Activated CD4-positive, alpha-beta T cell treated with anti-CD3 and anti-CD28 coated beads for 4 hours (primary cell): ENCODE measurements at places on chromosomes 5 and 9.

DNA sequence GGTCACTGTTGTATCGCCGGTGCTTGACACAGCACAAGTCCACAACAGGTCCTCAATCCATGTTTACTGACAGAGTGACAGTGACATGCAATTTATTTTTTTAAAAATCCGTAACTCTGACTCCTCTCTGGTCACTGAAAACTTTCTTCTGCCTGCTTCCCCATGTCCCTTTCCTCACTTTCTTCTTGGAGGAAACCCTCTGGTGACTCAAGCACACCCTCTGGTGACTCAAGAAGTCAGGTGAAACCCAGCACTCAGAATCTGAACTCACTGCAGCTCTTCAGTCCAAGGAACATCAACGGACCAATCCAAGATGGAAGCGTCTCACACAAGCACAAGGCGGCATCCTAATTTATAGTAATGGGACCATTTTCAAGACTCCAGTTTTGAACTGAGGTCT is 245.9 kb downstream of the FSTL4 start:
- no peak for DNase-seq

GRCh38 chr5:15926586-15926985 is 253.0 kb downstream of the MARCHF11 start:
- no peak for DNase-seq

DNA sequence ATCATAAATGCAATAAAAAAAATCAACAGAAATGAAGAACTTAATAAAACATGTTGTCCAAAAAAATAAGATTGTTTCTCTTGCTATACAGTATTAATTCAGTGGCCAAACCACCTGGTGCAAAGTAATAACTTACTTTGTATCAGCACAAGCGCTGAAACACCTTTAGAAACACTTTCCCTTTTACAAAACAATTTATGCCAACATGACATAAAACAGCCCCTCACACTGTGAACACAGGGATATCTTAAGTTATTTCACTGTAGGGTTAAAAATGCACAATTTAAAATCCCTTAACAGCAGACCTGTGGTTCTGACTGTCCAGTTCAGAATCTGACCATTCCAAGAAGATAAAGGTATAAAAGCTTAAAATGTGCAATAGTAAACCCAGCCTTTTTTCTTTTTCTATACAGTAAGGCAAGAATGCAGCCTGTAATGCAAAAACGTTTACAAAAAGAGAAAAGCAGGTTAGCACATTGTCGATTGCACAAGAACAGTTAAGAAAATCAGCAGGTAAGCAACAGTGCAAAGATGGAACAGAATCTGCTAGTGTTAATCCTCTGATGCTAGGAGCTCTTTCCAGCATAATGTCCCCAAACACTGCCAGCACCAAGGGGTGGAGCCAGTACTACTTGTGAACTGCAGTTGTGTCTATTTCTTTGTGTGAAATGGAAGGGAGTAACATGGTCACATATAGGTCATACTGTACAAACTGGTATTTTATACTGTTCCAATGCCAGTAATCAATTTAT is 21.6 kb downstream of the RAB14 start:
- DNase-seq = no peak

DNA sequence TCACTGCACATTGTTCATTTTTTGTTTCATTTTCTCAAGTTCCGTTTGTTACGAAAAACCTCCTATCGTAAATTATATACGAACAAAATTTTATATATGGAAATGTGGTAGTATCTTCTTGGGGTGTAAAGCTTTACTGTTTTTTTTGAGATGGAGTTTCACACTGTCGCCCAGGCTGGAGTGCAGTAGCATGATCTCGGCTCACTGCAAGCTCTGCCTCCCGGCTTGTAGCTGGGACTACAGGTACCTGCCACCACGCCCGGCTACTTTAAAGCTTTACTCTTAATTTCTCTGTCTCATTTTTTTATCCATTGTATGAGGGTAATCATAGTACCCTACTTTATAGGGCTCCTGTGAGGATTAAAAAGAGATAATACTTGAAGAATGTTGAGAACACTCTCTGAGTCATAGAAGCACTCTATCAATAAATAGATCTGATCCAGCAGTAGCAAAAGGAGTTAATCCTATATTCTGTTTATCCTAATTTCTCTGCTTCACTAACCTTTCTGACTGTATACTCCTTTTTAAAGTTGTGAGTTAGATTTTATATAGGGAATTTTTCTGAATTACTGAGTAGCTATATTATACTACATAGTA is 5.6 kb upstream of the LRRC70 start:
- DNase-seq = no peak

DNA sequence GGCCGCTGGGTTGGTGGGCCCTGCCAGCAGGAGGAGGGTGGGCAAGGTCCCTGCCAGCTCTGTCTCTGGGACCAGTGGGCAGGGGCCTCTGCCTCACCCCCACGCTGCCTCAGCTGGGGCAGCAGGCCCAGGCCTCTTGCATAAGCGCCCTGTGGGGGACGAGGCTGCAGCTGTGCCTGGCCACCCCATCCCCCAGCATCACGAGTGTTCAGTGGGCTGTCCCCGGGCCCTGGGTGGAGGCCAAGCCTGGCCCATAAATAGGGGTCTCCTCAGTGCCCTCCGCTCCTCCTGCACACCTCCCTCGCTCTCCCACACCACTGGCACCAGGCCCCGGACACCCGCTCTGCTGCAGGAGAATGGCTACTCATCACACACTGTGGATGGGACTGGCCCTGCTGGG is at the start of gene PTGDS:
Gene PTGDS (plus strand): TSS at position 282 of the 400 bp plus-strand sequence. CDS start 75 bp downstream, at position 357.
- DNase-seq = no peak

DNA sequence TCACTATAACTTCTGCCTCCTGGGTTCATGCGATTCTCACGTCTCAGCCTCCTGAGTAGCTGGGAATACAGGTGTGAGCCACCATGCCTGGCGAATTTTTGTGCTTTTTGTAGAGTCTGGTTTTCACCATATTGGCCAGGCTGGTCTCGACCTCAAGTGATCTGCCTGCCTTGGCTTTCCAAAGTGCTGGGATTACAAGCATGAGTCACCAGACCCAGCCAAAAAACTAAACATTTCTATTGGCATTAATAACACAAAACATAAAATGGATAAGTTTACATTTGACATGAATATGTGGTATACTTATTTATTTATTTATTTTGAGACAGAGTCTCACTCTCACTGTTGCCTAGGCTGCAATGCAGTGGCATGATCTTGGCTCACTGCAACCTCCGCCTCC is 13.6 kb upstream of the REEP5 start:
- DNase-seq = no peak

DNA sequence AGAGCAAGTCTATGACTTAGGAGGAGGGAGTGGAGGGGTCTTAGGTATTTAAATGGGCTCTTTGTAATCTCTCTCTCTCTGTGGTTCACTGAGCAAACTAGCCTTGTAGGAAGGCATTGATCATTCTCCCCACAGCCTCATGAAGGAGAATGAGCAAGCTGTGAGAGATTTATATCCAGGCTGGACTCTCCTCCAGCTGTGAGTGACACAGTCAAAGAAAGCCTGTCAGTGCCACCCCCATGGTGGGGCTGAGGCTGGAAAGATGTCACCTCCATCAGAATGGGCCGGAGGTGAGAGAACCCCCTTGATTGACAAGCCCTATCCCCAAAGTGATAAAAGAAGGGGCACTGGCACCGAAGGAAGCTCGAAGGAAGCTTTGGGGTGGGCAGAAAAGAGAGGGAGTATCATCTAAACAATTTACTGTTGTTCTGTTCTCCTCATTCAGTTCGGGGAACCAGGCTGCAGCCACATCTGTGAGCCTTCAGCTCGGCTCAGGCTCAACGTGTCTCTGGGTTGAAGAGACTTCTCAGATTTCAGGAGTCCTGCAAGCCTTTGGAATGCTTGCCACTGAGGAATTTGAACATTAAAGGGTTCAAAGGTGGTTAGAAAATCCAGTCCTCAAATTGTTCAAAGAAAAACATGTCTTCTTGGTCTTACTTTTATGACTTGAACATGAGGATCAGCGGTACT is 538.2 kb upstream of the ZNF462 start:
- no peak for DNase-seq

- no peak for DNase-seq
Observed at GRCh38 chr5:40780199-40780598, 18.0 kb downstream of the PRKAA1 start.

DNA sequence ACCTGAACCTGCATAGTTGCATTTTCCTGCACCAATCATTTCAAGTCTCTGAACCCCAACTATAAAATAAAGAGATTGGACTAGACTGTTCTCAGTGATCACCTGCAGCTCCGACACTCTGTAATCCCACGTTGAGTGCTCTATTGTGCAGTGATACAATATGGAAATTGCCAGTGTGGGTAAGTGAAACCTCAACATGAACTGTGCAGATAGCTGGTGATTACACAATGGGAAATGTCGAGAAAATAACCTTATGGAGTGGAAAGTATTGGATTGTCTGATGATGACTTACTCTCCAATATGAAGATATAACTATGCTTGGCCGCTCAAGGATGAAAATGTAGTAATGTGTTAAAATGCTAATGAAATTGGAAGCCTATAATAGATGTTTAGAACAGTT is 293.1 kb upstream of the BRINP1 start:
- no peak for DNase-seq

DNA sequence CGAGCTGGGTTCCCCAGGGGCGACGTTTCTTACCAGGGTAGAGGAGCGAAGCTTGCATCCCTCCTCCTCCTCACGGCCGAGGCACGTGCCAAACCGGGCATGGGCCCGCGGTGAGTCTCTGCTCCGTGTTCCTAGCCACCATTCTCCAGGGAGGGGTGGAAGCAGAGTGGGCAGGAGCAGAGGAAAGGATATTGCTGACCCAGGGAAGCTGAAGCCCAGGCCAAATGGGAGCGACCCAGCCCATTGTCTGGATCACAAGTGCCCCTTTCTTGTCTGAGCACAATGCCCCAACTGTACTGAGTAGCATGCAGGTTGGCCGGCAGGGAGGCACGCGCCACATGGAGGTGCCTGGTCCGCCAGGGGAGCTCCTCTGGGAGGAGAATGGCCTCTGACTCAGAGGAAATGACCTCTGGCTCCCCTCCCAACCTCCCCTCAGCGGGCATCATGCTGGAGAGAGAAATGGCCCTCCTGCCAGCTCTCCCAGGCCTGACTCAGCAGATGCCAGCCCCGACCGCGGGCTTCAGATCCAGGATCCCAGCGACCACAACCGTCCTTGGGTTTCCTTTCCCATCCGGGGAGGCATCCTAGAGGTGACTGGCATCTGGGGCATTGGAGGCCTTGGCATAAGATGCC is 1.1 kb downstream of the PRR7 start:
- no peak for DNase-seq

DNA sequence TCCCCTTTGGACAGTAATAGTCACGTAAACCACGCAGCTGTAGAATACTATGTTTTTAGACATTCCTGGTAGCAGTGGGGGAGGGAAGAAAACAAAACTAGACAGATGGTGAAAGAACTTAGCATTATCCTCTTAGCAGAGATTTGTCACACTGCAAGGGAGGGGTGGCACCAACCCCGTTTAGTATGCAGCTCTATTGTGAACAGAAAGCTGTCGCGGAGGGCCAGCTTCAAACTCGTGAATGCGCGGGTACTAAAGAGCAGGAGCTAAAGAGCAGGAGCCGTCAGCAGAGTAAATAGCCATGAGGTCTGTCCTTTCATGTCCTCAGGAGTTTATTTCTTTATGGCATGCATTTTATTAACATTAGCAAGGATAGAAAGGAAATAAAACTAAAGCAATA is 141.9 kb upstream of the SLC12A2 start:
- no peak for DNase-seq

GRCh38 chr9:113692256-113692655 is 183.9 kb upstream of the ZNF618 start:
- no peak for DNase-seq

DNA sequence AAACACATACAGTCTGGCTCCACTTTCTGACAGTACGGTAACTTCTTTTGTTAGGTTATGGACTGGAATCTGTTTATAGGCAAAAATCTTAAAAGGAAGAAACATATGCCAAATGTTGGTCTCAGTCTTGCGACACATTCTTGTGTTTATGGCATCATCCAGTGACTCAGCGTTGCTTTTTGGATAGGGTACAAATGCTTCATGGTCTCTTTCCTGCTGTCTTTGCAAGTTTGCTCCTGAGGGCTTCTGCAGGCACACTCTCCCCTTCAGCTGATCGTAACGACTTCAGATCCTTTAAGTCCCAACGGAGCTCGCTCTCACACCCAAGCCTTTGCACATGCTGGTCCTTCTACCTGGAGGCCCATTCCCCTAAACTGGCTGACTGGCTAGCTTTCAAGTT is 23.6 kb upstream of the TNFSF8 start:
- no peak for DNase-seq

GRCh38 chr5:135100011-135100410 is 66.0 kb upstream of the PITX1 start:
- DNase-seq = no peak

GRCh38 chr5:81393783-81394718 is at the start of gene ACOT12:
ACOT12 (minus strand) TSS chr5:81394134; CDS start chr5:81394114, 20 bp downstream.
- DNase-seq = no peak

- DNase-seq = no peak
Observed at GRCh38 chr9:114465906-114466900, 39.1 kb downstream of the WHRN start.

DNA sequence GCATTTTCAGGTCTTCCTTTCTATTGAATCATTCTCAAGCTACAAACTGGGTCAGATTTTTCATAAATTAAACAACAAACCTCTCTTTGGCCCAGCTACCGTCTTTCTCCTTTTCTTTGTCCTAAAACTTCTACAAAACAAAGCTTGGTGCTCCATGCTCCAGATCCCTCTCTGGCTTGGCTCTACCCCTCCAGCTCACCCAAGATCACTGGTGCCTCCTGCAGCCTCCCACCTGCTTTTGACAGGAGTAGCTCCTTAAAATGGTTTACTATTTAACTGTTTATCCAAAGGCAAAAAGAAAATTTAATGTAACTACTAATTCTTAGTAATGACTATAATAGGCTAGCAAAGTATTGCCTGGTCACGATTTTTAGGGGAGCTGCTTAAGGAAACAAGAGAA is 10.7 kb upstream of the SERINC5 start:
- no peak for DNase-seq

DNA sequence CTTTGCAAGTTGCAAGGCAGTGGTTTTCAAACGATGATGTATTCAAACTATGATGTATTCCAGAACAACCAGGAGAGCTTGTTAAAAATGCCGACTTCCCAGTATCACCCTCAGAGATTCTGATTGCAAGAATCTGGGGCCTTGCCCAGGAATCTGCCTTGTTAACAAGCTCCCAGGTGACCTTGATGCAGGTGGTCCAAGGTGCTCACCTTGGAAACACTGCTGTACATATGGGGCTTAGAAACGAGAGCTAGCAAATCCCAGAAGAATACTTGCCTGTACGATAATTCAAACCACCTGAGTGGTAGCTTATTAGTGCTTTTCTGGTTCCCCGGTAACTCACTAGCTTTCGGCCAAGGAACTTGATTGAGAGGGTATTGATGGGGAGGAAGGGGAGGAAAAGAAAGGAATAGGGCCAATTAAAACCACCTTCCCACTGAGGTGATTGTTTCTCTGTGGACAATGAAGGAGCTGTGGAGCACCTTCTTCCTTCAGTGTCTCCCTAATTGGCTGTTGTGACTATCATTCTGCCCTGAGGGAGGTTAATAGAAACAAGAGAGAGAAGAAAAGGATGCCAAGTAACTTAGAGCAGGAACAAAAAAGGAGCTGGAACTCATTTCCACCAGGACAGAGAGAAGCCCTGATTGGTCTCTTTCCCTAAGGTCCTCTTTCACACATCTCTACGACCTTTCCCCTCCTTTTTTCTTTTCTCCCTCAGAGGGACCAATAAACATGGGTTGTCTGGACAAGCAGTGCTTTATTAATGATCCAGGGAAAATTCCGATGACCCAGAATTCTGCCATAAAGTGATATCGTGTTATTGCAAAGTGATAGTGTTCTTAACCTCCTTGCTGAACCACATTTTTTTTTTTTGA is 218.8 kb downstream of the TMEM167A start:
- DNase-seq = no peak
